Stimulated activated CD4-positive, alpha-beta T cell treated with anti-CD3 and anti-CD28 coated beads, Interleukin-1b, Interleukin-23, amount 100 ng/mL, for 1 hour (primary cell): ENCODE measurements at places on chromosomes 16 and 17.

GRCh38 chr17:53313746-53314145 is 509.0 kb upstream of the KIF2B start:
- DNase-seq, result no peak

DNA sequence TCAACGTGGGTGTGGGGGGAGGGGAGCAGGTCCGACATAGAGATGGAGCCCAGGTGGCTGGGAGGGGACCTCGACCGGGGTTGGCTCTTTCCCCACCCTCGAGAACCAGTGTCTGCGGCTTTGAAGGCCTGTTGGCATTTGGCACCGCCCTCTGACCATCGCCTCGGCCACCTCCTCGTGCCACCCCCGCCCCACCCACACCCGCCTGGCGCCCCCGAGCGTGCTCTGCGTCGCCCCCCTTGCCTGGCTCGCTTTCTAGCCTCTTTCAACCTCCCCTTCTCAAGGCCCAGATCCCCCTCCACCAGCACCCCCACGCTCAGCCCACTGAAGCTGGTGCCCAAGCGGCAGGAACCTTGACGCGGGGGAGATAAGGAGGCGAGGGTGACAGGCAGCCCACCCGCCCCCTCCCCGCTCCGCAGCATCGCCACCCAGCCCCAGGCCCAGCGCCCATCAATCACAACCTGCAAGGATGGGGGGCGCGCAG is 619 bp downstream of the CACNB1 start:
- DNase-seq, result no peak

DNA sequence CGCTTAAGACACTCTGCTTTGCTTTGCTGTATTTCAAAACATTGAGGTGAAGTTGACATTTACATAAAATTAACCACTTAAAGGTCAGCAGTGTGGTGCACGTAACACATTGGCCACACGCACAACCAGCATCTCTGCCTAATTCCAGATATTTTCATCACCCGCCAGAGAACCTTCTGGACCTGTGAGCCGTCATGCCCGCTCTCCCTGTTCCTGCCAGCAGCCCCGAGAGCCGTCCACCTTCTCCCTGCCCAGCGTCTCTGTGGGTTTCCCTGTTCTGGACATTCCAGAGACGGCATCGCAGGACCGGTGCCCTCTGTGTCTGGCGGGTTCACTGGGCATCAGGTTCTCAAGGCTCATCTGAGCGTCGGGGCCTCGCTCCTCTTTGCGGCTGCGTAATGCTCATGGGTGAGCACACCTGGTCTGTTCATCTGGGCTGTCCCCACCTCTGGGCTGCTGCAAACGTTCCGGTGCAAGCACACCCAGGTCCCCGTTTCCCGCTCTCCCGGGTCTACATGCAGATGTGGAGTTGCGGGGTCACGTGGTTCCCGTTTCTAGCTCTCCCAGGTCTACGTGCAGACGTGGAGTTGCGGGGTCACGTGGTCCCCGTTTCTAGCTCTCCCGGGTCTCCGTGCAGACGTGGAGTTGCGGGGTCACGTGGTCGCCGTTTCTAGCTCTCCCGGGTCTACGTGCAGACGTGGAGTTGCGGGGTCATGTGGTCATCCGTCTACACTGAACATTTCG is 48.1 kb upstream of the GNG13 start:
- DNase-seq, result no peak

GRCh38 chr17:66552371-66552770 is 250.0 kb downstream of the PRKCA start:
- no peak for DNase-seq

DNA sequence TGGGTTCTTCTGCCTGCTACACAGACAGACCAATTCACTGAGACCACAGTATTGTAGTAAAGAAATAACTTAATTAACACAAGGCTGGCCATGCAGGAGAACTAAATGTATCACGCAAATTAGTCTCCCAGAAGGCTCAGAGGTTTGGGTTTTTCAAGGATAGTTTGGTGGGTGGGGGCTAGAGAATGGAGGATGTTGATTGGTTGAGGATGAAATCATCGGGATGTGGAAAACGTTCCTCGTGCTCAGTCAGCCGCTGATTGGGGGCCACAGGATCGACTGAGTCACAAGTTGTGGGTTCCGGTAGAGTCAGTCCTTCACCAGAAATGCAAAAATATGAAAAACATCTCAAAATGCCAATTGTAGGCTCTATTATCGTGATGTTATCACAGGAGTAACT is 18.7 kb downstream of the RHOT1 start:
- no peak for DNase-seq

GRCh38 chr16:68826652-68827051 is 16.7 kb upstream of the TANGO6 start:
- no peak for DNase-seq

DNA sequence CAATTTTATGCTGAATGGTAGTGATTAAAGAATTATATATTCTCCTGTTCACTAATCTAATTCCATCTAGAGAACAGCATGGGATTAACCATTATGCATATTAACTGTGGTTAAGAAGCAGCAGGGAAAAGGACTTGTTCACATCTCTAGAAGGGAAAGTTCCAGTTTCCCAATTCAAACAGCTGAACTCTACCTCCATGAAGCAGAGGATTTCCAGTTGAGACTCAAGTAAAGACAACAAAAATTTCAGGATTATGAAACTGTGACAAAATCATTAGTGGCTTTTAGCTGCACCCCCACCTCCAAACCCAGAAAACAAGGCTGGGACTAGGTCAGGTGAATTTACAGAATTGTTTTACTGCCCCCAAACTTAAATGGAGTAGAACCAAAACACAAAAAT is 73.6 kb downstream of the USP32 start:
- no peak for DNase-seq

GRCh38 chr17:63552211-63552610 is 1.9 kb downstream of the DCAF7 start:
- no peak for DNase-seq
